DMS 273 treated with DMSO at 0.1 percent for 48 hours (cell line): ENCODE measurements at places on chromosomes 1 and 21.

DNA sequence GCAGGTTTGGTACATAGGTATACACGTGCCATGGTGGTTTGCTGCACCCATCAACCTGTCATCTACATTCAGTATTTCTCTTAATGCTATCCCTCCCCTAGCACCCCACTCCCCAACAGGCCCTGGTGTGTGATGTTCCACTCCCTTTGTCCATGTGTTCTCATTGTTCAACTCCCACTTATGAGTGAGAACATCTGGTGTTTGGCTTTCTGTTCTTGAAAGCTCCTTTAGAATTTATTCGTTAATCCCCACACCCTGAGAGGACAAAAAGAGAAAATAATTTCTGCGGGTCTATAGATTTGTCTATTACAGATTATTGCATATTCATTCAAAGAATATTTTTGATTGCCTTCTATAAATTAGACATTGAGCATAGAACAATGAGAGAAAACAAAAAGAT, 455.5 kb downstream of the PLPP3 start:
- no peak for DNase-seq

GRCh38 chr1:89528382-89528780, 3.8 kb downstream of the LRRC8B start:
- no peak for DNase-seq

DNA sequence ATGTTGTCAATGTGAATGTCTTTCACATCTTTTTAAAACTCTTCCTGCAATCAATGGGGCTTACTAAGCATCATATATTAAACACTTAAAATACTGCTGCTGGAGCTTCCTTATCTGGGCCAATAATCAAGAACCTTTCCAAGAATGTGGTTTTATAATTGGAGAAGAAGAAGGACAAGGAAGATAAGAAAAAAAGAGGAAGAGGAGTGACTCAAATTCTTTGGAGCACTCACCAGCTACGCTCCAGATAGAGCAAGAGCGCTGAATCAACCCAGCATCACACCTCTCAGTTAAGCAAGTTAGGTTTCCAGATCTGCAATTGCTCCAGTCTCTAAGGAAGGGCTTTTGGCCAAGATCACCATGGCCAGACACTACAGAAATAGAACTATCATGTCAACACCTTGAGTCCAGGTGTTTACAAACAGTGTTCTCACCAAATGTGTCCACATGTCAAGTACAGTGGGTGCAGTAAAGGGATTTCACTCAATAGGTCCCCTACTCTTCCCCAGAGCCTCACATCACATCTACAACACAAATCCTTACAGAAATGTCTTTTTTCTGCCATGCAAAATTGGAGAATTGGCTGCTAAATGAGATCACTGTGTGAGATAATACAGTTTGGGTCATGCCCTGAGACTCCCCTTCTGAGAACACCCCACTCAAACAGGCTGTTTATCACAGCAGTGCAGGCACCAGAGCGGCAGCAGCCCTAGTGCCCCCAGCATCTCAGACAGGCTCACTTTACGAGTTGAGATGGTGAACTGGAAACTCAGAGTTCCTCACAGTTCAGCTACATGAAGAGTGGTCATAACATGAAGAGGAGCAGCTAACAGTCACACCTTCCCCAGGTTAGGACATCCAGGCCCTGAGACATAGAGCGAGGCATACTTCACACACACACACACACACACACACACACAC, 1.7 kb upstream of the SPRR2B start:
- DNase-seq, result no peak

GRCh38 chr1:192654591-192655251, 18.8 kb downstream of the RGS13 start:
- DNase-seq, result no peak

DNA sequence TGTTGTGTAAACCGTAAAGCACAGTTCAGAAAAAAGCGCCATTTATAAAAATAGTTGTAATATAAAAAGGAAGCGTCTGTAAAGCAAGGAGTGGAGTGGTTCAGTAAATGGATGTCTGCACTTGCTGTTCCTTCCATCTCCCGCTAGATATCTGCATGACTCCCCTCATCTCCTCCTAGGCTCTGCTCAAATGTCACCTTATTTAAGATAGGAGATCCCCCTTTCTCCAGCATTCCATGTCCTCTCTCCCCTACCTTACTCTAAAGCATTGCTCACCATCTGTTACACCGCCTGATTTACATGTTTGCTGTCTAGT, 745 bp downstream of the MUL1 start:
- no peak for DNase-seq
